Cerebellum (tissue), 4 donors: ENCODE measurements at places on chromosomes 1 and 21. TPM values are rescaled to one million over a fixed set of nuclear protein-coding genes. Genes with fewer than 3 reads are reported as not detected.

DNA sequence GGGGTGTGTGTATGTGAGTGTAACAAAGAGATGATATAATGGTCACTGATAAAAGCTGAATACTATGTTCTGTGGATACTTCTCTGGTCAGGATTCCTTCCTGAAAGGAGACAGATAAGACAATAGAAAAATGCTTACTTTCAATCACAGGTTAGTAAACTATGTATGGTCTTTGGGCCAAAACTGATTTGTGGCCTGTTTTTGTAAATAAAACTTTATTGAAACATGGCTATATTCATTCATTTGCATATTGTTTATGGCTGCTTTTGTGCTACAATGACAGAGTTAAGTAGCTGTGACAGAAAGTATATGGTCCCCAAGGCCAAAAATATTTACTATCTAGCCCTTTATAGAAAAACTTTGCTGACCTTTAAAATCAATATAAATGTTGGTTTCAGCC, 82.2 kb upstream of the DMRTA2 start:
- no peak for DNase-seq

GRCh38 chr21:43306911-43307676, 119.8 kb downstream of the SIK1 start:
- no peak for DNase-seq

DNA sequence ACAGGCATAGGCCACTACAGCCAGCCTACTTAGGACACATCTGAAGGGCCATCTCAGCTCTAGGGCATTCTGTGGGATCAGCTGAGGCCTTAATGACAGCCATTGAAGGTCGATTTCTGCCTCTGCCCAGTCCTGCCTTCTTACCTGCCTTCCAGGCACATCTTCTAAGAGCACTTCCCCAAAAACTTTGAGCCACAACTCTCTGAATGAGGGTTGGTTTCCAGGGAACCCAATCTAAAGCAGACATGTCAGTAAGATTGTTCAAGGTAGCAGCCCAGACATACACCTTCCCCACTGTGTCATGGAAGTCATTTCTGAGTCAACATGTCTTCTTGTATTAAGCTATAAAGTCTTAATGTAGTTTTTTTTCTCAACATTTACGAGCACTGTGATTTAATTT, 18.2 kb upstream of the SSBP3 start:
- DNase-seq = no peak

- peak; percentile 63 for DNase-seq
Observed at GRCh38 chr1:33429856-33430691, 821 bp downstream of the PHC2 start.

- DNase-seq = no peak
Observed at GRCh38 chr21:44423312-44423821, 31.9 kb upstream of the LRRC3 start.

- DNase-seq = no peak
Observed at GRCh38 chr1:77655431-77655974, 27.0 kb downstream of the ZZZ3 start.

DNA sequence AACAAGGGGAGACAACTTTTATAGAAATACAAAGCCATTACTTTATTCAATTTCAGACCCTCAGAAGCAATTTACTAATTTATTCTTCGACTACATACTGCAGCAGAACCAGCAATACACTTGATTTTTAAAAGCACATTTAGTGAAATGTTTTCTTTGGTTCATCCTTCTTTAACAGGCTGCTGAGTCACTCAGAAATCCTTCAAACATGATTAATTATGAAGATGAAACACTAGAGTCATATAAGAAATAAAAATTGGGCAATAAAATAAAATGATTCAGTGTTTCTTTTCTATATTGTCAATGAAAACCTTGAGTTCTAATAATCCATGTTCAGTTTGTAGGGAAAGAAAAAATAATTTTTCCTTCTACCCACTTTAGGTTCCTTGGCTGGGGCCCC, 47.0 kb downstream of the CHML start:
- DNase-seq = no peak

GRCh38 chr1:29397981-29398380, 161.7 kb downstream of the PTPRU start:
- DNase-seq = no peak

DNA sequence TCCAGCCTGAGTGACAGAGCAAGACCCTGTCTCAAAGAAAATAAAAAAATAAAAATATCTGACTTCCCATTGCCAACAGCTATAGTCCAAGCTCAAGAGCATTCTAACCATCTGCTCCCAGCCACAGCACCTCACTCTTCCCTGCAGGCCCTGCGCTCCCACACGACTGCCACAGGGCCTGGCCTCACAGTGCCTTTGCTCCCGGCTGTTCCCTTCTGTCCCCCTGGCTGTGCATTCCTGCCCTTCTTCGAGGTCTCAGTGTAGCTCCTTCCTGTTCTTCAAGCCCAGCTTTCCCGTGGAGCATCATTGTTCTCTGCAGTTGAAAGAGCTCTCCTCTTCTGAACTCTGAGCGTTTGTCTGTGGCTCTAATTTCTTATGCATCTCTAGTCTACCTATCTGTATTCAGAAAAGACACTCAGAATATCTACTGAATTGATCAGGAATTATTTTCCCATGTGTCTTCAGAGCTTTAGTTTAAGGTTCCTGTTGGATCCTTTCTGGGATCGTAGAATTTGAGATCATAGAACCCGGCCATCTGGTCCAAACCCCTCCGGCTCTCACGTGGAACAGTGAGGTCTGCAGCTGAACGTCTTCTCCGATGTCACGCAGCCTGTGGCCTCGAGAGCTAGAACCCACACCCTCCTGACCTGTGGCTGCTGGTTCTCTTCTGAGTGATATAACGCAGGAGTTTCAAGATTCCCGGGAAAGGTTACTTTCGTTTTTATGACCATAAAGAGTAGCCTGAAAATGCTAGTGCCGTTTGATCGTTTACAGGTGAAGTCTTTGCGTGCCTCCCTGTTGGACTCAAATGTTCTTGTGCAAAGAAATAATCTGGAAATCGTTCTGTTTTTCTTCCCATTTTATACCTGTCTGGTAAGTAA, 54.4 kb downstream of the DOP1B start:
- peak; percentile 53 for DNase-seq

GRCh38 chr1:232263452-232263851, 366.5 kb downstream of the SIPA1L2 start:
- no peak for DNase-seq

GRCh38 chr1:77874804-77875445, 13.5 kb upstream of the NEXN start:
- DNase-seq = no peak

DNA sequence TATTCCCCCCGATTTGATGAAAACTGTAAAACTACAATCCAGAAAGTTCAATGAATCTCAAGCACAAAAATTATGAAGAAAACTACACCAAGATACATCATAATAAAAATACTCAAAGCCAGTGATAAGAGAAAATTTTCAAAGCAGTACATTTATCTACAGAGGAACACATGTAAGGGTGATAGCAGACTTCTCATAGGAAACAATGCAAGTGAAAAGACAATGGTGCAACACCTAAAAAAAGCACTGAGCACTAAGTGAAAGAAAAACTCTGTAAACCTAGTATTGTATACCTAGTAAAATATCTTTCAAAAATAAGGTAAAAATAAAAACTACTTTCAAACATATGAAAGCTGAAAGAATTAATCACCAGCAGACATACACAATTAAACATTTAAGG, 76.1 kb upstream of the IRF2BP2 start:
- DNase-seq = no peak

- DNase-seq = no peak
Observed at GRCh38 chr1:87296206-87296605, 32.5 kb upstream of the LMO4 start.

DNA sequence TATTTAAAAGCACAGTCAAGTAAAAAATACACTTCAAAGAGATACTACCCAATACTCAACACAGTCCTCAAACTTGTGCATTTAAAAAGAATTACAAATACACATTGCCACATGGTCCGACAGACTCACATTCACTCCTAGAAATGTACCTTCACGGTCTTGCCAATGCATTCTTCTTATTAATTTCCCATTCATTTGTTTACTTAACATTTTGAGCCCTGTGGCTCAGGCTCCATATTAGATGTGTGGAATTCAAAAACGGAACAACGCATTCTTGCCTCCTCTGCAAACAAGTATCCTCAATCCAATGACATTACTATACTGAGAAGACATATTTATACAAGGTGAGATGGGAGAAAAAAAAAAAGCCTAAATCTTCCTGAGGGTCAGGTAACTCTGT, 2.5 kb upstream of the DUSP23 start:
- DNase-seq = no peak

GRCh38 chr1:221469476-221469875, 272.4 kb downstream of the DUSP10 start:
- DNase-seq = no peak

DNA sequence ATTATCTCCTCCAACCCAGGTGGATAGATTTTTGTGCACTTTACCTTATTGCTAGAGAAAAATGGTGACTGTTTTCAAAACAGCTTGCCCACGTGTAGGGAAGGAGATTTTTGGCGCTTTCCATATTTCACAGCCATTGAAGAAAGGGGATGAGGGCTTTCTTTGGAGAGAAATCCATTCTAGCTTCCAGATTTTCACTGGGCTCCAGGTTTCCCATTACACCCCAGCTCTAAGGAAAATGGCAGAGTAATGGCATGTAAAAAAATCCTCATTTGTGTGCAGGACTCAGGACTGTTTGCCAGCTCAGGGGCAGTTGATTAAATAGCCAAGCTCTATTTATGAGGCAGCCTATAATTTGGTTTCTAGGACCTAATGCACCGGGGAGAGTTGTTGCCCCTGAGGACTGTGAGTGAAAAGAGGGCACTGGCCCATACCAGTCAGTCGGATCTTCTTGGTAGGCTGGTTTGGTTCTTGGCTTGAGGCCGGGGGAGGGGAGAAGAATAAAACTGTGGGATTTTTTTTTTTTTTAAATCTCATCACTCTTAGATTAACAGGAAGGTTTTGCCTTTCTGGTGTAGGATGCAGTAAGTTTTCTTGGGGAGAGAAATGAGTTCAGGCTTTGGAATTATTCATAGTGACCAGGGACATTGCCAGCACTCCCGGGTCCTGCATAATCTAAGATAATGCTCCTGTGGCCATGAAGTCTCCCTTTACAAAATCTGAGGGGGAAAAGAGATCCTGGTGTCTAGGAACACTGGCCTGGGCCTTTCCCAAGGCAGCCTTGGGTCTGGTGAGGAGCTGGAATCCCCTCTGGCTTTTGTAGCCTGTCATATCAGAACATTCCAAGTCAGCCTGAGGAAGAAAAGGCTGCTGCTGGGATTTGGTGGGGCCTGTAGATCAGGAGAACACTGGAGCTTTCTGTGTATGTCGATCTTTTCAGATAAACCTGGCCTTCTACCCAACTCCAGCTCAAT, 1.9 kb upstream of the ARID1A start:
- DNase-seq = no peak

DNA sequence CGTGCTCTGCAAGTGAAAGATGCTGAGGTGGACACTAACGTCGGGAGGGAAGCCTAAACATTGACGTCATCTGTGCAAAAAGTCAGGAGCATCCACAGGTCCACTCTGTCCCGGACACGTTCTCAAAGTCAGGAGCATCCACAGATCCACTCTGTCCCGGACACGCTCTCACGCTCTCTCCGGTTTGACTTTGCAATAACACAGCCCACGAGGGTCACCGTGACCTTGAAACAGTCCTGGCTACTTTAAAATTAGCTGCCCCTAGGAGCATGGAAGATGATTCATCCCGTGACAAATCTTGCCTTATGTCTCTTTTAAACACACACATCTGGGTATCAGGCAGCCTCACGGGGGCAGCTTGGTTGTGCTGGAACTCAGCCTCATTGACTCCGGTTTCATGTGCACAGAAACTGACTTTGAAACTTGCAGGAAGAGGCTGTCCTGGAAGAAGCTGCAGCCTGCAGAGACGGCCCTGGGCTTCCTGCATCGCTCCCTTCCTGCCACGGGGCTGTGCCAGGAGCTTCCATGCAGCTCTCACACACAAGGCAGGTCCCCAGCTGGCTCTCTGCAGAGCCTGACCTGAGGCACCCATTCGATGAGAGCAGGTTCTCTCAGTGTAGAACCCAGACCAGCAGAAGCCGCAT, 18.1 kb upstream of the COL18A1 start:
- DNase-seq = no peak

DNA sequence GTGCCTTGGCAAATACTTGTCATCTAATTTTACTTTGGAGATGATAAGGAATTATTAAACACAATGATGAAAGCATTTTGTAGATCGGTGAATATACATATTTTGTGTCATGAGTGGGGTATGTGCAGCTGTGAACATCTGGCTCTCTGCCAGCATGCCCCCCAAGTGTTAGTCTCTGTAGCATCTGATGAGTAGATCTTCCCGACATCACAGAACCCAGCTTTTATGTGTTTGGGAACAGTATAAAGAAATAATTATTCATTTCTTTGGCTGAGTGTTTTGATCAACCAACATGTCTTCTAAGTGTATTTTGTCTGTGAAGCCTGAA, 4.5 kb upstream of the CTNNBIP1 start:
- no peak for DNase-seq

- DNase-seq = no peak
Observed at GRCh38 chr1:225617956-225618355, 35.0 kb downstream of the ENAH start.

DNA sequence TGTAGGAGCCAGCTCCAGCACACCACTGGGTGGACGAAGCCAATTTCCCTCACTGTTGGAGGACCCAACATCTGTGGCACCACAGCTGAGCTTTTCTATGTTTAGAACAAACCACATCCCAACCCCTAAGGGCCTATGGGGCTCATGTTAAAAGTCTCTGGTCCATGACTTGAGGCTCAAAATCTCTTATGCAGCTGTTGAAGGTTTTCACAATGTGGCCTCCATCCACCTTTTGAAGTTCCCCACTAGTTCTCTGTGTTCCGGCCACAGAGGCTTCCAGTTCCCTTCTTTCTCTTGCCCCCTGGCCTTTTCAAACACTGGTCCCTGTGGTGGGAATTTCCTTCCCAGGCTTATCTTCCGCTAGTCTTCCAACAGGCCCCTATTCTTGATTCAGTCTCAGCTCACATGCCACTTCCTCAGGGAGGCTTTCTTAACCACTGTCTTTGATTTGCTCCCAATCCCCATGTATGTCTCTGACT, 3.9 kb upstream of the IFNLR1 start:
- no peak for DNase-seq

DNA sequence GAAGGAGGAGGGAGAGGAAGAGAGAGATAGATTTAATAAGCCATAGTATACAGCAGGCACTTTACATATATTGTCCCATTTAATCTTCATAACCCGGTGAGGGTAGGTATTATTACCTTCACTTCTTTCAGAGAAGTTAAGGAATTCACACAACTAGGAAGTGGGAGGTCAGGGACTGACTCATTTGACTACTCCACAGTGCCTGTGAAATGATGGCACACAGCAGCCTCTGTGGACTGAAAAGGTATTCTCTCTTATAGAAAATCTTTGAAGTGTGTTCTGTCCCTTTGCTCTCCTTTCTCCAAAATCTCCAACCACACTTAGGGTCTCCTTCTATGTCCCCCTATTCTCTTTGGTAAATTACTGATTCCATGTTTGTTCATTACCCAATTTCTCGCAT, 23.9 kb downstream of the PALMD start:
- no peak for DNase-seq

- DNase-seq = no peak
Observed at GRCh38 chr1:15443281-15443680, 5.0 kb downstream of the CTRC start.

NPPA gene
- 0.45 TPM for total RNA-seq

FAM177B gene
- 0.18 TPM for total RNA-seq

CBS gene
- 60.3 TPM for total RNA-seq

ZSWIM5 gene
- total RNA-seq = 25.1 TPM

MPC2 gene
- total RNA-seq = 24.3 TPM

OR2M7 gene
- total RNA-seq = not detected

AMY2A gene
- 0.36 TPM for total RNA-seq

POU3F1 gene
- total RNA-seq = not detected

LRRC38 gene
- total RNA-seq = 2.4 TPM

RCAN3 gene
- 24.1 TPM for total RNA-seq

ACTL8 gene
- not detected for total RNA-seq

HTR1D gene
- not detected for total RNA-seq

LRRC71 gene
- total RNA-seq = 0.64 TPM

C1orf87 gene
- not detected for total RNA-seq

MTARC1 gene
- total RNA-seq = 11.3 TPM
